ENCODE measurements at places on chromosomes 2 and 18. TPM values are rescaled to one million over a fixed set of nuclear protein-coding genes. Genes with fewer than 3 reads are reported as not detected.

GRCh38 chr2:239113171-239113570, 265.3 kb downstream of the TWIST2 start:
- DNase-seq, result no peak

- no peak for DNase-seq
Observed at GRCh38 chr2:226427538-226428307, 371.9 kb downstream of the IRS1 start.

DNA sequence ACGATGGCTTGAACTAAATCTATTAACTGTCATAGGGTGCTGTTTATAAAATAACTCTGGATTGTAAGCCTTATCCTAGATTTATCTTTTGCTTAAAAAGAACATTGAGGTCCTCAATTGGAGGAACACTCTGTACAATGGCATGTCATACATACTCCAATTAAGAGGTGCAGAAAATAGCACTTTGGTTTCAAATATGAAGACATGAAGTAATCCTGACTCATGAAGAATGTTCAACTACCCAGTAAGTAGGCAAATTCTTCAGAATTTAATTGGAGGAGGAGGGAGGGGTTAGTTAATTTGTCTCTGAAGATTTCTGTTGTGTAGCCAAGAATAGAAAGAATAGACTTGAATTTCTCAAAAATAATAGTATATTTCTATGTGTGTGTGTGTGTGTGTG, 36.1 kb downstream of the DCC start:
- DNase-seq, result no peak

The BOLL gene
- total RNA-seq, result not detected

The RGPD4 gene
- total RNA-seq, result 0.64 TPM

DNA sequence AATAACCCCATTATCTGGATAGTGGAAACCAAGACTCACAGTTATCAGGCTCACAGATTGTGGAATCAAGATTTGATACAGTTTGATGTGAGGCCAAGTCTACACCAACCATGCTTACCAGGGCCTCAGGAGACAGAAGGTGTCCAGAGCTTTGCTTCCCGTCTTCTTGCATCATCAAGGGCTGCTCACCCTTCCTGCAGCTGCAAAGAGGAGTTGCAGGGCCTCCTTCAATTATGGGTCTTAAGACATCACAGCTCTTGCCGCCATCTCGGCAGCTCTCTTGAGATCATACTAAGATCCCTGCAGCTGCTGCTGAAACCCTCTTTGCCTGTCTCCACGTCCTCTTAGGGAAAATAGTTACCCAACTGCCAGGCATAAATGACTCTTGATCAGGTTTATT, 176.0 kb downstream of the MGAT5 start:
- no peak for DNase-seq

GRCh38 chr2:8334866-8335325, 347.0 kb upstream of the ID2 start:
- no peak for DNase-seq

The NYAP2 gene
- total RNA-seq, result 0.06 TPM

DNA sequence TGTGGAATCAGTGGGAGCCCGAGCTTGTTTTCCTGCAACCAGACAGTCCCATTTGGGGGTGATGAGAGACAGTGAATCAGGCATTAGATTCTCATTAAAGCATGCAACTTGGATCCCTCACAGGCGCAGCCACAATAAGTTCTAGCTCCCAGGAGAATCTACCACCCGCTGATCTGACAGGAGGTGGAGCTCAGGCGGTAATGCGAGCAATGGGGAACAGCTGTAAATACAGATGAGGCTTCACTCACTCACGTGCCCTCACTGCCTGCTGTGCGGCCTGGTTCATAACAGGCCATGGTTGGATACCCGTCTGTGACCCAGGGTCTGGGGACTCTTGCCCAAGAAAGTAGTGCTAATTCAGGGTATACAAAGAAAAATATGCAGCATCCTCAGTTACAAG, 144.8 kb upstream of the RGPD4 start:
- no peak for DNase-seq

DNA sequence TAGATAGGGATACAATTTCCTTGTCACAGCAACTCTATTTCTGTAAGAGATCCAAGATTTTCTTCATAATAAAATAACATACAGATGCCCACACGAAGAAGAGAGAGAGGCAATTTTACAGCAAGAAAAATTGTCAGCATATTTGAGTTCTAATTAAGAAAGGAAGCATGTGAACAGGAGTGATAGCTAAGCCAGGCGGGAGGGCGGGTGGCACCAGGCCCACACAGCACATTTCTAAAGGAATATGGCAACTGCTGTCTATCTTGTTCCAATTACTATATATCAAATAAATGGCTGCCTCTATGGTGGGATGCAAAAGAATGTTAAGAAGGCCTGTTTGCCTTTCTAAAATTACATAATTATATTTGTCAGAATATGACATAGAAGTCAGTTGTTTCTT, 248.3 kb upstream of the DOK6 start:
- no peak for DNase-seq

- DNase-seq, result no peak
Observed at GRCh38 chr2:112000399-112001135, 54.5 kb upstream of the TMEM87B start.

The NCKAP5 gene
- total RNA-seq, result not detected

DNA sequence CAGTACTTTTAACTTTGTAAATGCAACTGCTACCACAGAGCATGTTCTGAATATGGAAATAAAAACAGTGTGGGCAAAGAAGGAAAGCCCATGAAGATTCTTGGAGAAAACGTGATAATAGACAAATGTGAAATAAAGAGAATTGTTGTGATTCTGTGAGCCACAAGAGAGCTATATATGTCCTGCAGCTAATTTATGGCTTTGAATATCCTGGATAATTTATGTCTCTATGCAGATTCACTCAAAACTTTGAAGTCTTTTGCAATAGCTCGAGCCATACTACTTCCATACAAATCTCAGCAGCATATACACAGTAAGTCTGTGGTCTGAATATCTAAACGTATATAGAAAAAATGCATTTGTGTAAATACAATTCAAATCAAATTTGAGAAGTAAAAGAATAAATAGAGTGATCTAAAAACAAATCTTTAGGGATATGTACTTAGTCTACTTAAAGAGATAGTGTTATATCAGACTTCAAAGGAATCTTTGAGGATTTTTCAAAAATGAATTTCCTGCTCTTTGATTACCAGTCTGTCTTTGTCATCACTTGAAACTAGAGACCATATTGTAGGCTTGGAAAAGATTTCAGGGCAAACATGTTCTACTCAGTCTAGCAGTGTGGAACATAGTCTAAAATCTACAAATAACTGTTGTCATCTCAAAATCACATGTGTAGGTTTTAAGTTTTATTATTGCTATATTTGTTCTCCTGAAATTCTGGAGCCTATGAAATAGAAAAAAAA, 107.1 kb downstream of the CSRNP3 start:
- DNase-seq, result no peak

DNA sequence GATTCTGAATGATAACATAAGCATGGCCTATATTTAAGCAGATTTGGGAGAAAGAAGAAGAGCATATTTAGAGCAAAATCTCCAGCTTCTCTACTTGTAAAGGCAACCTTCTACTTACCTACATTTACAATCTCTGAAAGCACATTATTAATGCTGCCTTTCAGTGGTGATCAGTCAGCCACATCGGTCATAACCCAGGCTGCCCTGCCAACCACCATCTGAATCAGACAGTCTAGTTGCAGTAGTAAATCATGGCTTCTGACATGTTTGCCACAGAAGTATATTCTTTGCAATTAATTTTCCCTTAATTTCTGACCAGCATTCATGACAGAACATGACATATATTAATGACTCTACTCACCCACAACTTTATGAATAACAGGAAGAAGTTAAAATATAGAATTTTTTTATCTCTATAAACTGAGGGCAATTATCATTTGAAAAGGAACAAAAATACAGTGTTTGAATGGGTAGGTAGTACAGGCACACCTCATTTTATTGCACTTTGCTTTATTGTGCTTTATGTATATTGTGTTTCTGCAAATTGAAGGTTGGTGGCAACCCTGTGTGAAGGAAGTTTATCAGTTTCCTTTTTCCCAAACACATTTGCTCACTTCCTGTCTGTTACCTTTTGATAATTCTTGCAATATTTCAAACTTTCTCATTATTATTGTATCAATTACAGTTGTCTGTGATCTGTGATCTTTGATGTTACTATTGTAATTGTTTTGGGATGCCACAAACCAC, 531.6 kb upstream of the CHAC2 start:
- no peak for DNase-seq

- no peak for DNase-seq
Observed at GRCh38 chr2:122528061-122528460, 772.6 kb downstream of the TSN start.

DNA sequence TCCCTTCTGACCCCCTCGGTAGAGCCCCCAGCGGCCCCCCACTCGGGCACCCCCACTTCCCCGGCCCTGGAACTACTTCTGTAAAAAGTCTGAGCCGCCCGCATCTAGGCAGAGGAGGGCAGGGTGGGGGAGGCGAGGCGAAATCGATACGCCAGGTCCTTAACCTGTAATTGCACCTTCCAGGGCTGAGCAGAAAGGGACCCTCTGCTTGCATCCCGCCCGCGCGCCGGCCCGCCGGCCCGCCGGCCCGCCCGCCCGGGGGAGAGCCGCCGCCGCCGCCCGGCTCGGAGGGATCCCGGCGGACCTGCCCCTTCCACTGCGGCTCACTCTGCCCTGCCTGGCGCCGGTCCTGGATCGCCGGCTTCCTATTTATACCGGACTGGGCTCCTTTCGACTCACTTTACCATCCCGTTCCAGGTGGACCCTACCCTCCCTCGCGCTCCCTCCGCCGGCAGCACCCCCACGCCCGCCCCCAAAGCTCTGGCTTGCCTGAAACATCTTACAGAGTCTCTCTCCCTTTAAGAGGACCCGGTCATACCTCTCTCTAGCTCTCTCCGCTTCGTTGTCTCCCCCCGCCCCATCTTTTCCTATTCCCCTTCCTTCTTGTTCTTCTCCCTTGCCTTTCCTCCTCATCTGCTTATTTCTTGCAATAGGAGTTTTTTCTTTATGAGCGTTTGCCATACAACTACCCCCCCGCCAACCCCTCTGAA, 797 bp downstream of the KLHL14 start:
- no peak for DNase-seq

DNA sequence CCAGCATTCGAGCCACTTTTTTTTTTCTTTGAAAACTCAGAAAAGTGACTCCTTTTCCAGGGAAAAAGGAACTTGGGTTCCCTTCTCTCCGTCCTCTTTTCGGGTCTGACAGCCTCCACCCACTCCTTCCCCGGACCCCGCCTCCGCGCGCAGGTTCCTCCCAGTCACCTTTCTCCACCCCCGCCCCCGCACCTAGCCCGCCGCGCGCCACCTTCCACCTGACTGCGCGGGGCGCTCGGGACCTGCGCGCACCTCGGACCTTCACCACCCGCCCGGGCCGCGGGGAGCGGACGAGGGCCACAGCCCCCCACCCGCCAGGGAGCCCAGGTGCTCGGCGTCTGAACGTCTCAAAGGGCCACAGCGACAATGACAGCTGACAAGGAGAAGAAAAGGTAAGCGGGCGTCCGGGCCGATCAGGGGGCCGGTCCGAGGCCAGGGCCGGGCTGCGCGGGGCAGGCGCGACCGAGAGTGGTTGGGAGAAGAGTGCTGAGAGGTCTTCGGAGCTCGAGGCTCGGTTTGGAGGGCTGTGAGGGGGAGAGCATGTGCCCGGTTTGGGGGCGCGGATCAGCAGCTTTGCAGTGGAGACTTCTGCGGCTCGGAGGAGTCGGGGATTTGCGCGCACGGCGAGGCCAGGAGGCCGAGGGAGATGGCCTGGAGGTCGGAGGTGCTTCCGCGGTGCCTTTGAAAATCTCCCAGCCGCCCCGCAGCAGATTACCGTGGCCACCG, 502 bp downstream of the EPAS1 start:
- peak; percentile 57 for DNase-seq

The AP1S3 gene
- 11.3 TPM for total RNA-seq

DNA sequence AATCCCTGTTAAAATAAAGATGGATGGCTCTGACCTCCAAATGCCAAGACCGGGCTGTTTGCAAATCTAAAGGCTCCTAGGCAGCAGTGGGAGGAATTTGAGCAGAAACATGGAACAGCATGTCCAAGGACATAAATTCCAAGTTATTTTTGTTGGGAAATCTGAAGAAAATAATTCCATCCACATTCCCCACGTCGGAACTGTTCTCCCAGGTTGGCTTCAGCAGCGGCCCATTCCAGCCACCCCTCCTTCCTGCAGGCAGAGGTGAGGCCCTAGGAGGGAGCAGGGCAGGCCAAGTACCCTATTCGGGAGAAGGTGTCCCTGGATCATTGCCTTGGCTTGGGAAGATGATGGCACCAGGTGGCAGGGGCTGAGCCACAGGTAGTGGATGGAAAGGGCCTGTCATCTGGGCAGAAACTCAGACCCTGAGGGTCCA, 117.1 kb downstream of the CAPN13 start:
- no peak for DNase-seq

DNA sequence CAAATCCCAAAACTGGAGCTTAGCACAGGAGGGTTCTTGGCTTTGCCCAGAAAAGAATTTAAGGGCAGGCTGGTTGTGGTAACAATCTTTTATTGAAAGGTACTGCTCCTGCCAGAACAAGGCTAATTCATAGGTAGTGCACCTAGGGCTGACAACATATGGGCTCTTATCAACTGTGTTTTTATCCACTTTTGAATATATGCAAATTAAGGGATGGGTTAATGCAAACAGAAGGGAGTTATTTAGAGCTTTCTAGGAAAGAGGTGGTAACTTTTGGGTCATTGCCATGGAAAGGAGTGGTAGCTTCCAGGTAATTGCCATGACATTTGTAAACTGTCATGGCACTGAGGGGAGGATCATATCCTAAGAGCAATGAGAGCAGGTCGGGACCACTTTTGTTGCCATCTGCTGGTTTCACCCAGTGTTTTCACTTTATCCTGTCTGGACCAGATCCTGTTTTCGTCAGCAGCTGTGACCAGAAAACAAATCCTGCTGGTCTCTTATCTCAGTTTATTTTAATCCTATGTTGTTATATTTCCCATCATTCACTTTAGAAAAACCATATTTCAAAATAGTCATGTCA, 981 bp downstream of the C2orf66 start:
- DNase-seq, result no peak

GRCh38 chr2:11862049-11862448, 115.6 kb downstream of the LPIN1 start:
- no peak for DNase-seq

The MBD1 gene
- 65.6 TPM for total RNA-seq

DNA sequence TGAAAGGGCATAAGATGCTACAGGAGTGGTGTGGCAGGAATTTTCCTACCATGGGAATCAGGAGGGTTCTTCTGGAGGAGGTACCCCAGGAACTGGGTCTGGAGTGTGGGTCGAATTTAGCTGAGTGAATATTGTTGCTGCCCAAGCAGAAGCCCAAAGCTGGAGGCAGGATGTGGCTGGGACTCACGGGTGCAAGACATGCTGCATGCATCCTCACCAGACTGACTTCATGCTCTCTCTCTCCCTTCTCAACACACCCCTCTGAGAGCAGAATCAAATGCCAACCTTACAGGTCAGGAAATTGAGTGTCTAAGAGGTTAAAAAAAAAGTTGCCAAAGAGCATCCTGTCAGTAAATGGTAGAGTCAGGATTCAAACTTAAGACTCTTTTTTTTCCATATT, 78.8 kb upstream of the TTC39C start:
- DNase-seq, result no peak

The GRP gene
- not detected for total RNA-seq

- no peak for DNase-seq
Observed at GRCh38 chr18:5630900-5631413, 87.2 kb upstream of the EPB41L3 start.

GRCh38 chr2:24297663-24298062, 62.7 kb downstream of the ITSN2 start:
- no peak for DNase-seq

GRCh38 chr2:109382226-109382895, 231.4 kb downstream of the SEPTIN10 start:
- DNase-seq, result no peak

Measured in activated naive CD8-positive, alpha-beta T cell treated with anti-CD3 and anti-CD28 coated beads for 36 hours (primary cell).